ENCODE measurements at places on chromosomes 16 and 17.

- no peak for DNase-seq
These were observed 260.3 kb downstream of the FTO start for GRCh38 chr16:53964145-53964790.

DNA sequence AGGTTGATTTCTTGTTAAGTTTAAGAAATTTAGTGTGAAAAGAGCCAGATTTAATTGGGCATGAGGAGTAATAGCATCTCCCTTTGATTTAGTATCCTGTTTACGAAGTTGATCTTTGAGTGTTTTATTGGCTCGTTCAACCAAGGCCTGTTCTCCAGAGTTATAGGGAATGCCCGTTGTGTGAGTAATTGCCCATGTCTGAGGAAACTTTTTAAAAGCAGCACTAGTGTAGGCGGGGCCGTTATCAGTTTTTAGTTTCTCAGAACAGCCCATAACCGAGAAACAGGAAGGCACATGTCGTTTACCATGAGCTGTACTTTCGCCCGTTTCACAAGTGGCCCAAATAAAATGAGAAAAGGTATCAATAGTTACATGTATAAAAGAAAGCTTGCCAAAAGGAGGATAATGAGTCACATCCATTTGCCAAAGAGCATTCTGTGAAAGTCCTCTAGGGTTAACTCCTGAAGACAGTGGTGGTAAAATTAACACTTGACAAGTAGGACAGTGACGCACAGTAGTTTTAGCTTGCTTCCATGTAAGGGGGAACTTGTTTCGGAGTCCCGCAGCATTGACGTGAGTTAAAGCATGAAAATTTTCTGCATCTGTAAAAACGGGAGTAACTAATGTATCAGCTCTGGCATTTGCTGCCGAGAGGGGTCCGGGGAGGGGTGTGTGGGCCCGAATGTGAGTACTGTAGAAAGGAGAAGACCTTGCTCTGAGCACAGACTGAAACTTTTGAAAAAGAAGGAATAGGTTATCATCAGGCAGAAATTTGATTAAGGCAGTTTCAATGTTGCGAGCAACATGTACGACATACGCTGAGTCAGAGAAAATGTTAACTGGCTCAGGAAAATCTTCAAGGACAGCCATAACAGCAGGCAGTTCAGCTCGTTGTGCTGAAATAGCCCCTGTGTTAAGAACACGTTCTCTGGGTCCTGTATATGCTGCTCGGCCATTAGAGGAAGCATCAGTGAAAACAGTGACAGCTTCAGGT is 18.5 kb upstream of the KCTD5 start:
- DNase-seq = peak; percentile 69

DNA sequence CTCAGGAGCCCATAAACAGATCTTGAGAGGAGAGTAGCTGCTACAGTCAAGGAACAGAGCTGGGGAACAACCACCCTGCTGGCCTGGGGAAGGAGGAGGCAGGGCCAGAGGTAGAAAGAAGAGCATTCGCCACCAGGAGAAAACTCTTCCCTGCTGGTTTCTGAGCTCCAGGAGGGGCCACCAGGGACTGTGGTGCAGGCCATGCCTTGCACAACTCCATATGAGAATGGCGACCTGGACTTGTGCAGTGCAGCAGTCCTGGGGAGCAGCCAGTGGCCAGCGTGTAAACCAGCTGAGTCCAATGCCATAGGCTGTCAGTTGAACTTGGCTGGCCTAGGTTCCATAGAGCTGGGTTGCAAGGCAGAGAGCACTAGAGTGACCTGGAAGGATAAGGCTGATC is 11.6 kb downstream of the SLC13A2 start:
- no peak for DNase-seq

DNA sequence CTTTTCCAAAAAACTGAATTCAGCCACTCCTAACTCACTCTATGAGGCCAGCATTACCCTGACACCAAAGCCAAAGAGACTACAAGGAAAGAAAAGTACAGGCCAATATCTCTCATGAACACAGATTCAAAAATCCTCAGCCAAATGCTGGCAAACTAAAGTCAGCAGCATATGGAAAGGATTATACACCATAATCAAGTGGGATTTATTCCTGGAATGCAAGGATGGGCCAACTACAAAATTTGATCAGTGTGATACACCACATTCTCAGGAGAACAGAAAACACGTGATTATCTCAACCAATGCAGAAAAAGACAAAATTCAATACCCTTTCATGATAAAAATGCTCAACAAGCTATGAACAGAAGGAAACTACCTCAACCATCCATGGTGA is 7.7 kb upstream of the AATK start:
- DNase-seq = no peak

- no peak for DNase-seq
These were observed 3.1 kb downstream of the CACNB1 start for GRCh38 chr17:39194089-39194984.

DNA sequence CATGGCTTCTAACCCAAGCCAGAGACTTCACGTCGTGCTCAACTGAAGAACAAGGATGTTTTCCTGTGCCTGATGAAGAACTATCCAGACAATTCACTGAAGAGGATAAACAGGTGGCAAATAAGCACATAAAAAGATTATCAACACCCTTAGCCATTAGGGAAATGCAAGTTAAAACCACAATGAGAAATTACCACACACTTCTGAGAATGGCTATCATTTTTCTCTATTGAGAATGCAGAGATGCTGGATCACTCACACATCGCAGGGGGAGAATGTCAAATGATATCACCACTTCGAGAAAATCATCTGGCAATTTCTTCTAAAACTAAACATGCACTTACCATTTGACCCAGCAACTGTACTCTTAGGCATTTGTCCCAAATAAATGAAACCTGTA is 162.8 kb downstream of the IRX3 start:
- no peak for DNase-seq

GRCh38 chr16:3937066-3937875 is 56.8 kb upstream of the CREBBP start:
- DNase-seq = no peak

- peak; percentile 93 for DNase-seq
These were observed at the start of gene HEATR3 for GRCh38 chr16:50065624-50066481. Gene HEATR3 (plus strand): TSS chr16:50065970. CDS start chr16:50066132, 162 bp downstream.

- no peak for DNase-seq
These were observed 671.7 kb downstream of the CDH11 start for GRCh38 chr16:64450177-64450576.

DNA sequence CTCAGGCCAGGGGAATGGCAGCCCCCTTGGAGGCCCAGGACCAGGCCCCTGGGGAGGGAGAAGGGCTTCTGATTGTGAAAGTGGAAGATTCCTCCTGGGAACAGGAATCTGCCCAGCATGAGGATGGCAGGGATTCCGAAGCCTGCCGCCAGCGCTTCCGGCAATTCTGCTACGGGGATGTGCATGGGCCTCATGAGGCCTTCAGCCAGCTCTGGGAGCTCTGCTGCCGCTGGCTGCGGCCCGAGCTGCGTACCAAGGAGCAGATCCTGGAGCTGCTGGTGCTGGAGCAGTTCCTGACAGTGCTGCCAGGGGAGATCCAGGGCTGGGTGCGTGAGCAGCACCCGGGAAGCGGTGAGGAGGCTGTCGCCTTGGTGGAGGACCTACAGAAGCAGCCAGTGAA is 2.4 kb downstream of the ZNF213 start:
- DNase-seq = no peak

GRCh38 chr16:89550421-89551007 is 10.0 kb upstream of the RPL13 start:
- no peak for DNase-seq

- DNase-seq = no peak
These were observed 11.4 kb downstream of the IGFBP4 start for GRCh38 chr17:40454613-40454995.

GRCh38 chr17:31550389-31551056 is 159.0 kb downstream of the RAB11FIP4 start:
- DNase-seq = no peak

DNA sequence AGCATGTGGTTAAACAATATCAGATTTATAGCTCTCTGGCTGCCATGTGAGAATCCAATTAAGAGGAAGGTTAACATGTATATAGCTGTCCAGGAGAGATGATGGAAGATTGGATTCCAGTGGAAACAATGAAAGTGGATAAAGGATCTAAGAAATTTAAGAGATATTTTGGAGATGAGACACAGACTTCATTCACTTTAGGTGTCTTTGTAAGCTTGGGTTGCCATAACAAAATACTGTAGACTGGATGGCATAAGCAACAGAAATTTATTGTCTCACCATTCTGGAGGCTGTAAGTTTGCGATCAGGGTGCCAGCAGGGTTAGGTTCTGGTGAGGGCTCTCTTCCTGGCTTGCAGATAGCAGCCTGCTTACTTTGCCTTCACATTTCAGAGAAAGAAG is 155.9 kb upstream of the MYOCD start:
- DNase-seq = no peak

DNA sequence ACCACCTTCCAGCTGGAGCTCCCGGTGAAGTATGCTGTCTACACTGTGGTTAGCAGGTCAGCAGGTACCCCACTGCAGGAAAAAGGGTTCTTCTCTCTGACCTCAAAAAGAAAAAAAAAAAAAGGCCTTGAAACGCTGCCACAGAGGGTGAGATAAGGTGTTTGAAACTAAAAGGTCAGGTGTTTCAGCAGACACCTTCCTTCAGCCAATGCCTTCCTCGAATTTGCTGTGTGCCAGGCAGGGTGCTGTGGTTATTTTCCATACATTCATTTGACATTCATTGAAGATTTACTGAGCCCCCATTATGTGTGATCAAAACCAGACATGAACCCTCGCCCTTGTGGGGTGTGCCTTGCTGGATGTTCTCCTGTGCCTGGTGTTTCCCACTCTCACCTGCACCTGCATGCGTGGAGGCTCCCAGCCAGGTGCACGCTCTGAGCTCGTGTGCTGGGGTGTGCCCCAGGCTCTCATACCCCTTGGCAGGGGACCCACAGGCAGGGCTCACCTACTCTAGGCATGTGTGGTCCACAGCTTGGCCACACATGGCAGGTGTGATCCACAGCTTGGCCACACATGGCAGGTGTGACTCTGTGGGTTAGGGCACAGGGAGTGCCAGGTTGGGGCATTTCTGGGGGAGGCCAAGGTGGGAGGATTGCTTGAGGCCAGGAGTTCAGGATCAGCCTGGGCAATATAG is 15.8 kb upstream of the ITGAD start:
- DNase-seq = no peak

- no peak for DNase-seq
These were observed 4.8 kb downstream of the TOB1 start for GRCh38 chr17:50861334-50861676.

DNA sequence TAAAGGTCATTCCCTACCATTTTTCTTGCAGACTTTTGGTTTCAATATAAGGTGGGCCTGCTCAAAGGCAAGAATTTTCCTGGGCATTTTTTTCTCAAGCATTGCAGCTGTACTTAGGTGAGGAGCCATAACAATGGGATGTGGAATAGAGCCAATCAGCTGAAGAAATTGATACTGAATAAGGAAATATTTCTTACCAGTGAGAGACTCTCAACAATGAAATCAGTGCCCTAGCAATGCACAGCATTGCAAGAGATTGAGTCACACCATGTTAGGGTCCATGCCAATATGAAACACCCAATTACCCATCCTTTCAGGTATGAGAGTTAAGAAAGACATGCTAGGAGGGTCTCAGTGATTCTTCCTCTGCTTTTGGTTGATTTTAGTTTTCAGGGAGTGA is 237.6 kb downstream of the SOX9 start:
- no peak for DNase-seq

DNA sequence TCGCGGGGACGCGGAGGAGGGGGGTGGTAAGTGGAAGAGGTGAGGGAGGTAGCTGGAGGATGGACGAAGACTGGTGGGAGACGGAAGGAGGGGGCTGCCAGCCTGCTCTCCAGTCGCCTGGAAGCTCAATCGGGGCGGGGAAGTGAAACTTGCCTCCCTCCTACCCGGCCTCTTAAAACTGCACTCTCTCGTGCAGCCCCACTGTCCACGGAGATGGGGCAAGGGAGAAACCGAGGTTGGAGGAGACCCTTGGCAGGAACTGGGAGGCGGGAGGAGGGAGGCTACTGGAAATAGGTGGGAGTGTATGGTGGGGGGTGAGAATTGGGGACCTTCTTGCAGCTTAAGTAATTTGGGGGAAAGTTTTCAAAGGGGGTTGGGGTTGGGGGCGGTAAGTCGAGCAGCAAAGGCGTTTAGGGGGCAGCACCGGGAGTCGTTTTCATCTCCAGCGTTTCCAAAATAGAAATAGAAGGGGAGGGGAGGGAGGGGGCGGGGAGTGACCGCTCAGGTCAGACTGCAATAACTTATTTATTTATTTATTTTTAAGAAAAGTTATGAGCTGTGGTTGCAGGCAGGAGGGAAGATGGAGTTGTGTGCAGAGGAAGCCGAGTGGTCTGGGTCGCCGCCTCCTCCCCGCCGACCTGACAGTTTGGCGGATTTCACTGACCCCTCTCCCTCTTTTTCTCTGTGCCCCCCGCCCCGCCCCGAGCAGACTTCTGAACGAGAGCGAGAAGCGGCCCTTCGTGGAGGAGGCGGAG is 1.4 kb downstream of the SOX9 start:
- no peak for DNase-seq

DNA sequence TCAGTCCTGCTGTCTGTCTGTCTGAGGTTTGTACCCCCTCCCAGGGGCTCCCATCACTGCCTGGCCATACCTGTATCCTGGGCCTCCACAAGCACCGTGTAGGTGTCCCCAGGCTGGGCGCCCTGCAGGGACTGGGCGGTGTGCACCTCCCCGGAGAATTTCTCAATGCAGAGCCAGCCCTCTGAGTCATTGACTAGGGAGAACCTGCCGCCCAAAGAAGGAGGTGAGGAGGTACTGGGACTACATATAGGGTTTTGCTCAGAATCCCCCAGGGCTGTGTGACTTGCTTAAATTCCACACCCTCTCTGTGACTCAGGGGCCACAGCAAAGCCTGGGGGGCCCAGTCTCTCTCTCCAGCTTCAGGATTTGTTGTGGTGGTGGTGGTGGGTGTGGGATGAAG is 7.6 kb downstream of the CDH16 start:
- no peak for DNase-seq

- no peak for DNase-seq
These were observed 585.5 kb upstream of the SOX9 start for GRCh38 chr17:71535321-71535720.

DNA sequence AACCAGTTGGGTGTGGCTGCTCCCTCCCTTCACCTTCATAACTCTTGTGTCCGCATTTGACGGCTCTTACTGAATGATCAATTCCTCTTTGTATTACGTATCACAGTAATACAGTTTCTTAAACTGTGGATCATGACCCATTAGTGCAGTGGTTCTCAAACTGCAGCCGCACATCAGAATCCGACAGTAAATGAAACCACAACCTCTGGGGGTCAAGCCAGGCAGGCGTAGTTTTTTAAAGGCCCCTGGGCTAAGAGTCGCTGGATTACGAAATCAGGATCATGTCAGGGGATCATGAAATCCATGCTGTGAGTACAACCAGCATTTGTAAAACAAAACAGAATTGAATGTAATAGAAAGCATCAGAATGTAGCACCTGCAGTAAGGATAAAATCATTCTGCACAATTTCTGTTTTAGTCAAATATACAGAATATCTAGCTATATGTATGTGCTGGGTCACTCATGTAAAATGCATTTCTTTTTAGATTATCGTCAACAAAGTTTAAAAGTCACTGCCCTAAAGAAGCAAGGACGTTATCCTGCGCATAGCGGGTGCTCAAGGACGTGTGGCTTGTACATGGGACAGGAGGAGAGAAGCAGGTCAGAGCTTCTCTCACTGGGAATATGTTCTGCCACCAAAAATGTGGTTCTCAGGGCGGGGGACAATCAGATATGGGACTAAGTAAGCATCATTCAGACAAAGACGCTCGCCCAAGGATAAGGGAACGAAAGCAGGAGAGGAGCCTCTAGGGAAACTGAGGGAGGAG is 113.1 kb downstream of the ZFHX3 start:
- DNase-seq = no peak
